ENCODE measurements at places on chromosomes 13 and 19.

GRCh38 chr13:95477187-95477586 lies 75.3 kb upstream of the CLDN10 start:
- no peak for DNase-seq

DNA sequence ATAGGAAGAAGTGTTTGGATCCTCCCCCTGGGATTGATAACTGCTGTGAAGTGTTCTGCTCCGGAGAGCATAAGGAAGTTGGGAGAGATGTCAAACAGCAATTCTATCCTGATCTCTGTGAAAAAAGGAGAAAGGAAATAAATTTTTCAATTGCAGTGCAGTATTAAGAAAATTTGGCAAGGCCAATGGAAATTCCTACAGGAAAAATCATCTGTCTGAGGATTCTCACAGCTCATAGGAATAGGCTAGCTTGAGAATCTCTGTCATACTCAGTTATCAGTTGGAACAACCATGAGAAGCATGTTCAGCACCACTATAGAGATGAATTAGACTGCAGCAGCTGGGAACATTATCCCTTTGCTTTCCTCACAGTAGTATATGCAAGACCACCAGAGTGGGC lies 1238.9 kb upstream of the MIR17HG start:
- no peak for DNase-seq

- DNase-seq: no peak
Observed at GRCh38 chr13:27449081-27449603, 1.2 kb downstream of the MTIF3 start.

DNA sequence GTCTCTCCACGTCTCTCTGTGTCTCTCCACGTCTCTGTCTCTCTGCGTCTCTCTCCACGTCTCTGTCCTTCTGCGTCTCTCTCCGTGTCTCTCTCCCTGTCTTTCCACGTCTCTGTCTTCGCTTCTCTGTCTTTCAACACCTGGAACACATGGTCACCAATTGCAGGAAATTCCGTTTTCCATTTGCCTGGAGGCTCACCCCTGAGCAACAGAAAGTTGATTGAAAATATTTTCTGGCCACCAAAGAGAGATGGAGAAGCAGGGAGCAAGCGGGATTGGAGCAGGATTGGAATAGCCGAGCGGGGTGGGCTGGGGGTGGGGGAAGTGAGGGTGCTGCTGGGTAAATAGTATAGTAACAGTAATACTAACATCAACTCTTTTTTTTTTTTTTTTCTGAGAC lies 1.7 kb downstream of the KANK2 start:
- DNase-seq: no peak

DNA sequence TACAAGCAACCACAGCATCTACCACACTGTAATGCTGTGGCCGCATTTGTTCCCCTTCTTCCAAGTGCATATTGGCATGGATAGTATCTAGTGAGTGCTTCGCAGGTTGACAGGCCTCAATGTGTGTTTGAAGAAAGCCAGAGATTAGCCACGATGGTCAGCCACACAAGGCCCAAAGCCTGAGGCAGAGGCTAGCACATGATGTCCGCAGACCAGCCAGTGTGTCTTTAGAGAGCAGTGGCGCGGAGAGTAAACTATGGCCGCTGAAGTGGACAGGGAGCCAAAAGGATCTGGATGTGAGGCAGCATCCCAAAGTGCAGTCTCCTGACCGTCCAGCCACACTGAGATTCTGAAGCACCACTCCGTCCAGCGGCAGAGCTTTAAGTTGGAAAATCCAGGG lies 36.0 kb downstream of the BRD4 start:
- no peak for DNase-seq

DNA sequence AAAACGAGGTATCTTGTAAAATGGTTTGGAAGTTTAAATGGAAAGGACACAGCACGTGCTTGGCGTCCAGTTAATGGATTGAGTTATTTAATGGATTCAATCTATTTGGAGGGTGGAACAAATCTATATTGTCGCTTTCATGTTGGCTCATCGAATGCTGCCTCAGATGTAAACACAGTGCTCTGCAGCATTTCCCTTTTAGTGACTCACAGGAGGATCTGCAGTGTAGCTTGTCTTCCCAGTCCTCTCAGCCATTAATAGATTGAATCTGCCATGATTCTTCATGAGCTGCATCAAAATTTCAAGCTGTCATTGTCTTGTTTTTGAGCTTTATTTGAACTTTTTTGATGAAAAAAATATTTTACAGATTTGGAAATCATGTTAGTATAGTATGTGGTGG lies 44.7 kb downstream of the DHRS12 start:
- no peak for DNase-seq

- DNase-seq: no peak
Observed at GRCh38 chr13:20331419-20331818, 99.3 kb upstream of the GJB6 start.

DNA sequence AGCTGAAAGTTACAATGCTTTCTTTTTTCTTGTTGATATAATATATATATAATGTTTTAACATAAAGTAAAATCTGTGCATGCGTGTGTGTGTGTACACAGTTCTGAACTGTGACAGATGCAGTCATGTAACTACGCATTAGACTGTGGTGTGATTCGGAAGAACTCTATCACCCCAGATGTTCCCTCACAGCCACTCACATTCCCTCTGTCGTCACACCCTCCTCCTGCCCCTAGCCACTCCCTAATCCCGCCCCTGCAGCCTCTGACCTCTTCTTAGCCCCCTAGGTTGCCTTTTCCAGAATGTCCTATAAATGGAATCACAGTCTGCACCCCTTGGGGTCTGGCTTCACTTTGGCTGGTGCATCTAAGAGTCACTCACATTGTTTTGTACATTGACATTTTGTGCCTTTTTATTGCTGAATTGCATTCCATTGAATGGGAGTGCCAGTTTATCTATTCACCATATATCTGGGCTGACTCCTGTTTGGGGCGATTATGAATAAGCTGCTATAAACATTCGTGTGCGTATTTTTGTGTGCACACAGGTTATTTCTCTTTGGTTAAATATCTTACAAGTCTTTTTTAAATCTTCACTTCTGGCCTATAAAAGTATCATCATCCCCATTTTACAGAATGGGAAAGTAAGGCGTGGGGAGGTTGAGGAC lies 20.4 kb downstream of the DHRS12 start:
- no peak for DNase-seq

DNA sequence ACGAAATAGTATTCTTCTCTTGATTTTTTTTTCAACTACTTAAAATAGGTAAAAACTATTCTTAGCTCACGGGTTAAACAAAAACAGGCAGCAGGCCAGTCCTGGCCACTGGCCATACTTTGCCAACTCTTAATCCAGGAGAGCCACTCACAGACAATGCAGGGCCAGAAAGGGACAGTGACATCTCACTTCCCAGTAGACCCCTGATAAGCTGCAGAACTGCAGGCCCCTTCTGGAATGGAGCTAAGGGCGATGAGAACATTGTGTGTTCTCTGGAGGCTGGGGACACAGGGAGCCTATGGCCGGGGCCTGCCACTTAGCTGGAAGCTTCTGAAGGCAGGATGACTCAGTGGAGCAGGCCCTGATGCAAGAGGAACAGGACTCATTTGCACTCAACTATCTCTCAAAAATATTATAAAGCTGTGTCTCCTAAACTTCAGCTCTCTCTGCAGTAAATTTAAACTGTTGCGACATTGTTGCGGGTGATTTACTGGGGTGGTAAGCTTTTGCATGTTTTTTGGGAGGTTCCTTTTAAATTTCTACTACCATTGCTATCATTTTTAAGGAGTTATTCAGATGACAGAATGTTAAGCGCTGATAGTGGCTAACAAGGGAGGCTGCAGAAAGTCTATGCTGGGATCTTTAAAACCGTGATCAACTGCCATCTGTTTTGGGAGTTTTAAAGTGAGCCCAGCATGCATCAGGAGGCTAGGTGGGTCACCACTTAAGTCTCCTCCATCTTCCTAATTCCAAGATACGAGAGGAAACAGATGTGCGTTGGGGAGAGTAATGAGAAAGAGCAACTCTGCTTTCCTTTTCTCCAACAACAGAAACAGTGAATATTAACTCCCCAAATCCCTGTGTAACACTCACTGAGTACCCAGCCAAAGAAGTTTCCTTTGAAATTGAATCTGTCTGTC lies 33.2 kb upstream of the KATNAL1 start:
- DNase-seq: no peak

DNA sequence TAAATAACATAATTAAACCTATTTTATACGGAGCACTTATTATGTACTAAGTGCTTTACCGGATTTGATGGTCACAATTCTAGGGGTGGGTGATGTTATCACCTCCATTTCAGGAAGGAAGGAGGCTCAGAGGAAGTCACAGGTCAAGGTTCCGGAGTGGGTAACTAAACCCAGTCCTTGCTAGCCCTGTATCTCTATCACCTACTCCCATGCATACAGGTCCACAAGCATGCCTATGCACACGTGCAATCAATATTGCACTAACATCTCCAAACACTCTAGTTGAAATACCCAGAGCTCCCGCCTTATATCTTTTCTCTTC lies 17.8 kb upstream of the FOSB start:
- no peak for DNase-seq

GRCh38 chr13:91882918-91883317 lies 484.5 kb downstream of the GPC5 start:
- DNase-seq: no peak

DNA sequence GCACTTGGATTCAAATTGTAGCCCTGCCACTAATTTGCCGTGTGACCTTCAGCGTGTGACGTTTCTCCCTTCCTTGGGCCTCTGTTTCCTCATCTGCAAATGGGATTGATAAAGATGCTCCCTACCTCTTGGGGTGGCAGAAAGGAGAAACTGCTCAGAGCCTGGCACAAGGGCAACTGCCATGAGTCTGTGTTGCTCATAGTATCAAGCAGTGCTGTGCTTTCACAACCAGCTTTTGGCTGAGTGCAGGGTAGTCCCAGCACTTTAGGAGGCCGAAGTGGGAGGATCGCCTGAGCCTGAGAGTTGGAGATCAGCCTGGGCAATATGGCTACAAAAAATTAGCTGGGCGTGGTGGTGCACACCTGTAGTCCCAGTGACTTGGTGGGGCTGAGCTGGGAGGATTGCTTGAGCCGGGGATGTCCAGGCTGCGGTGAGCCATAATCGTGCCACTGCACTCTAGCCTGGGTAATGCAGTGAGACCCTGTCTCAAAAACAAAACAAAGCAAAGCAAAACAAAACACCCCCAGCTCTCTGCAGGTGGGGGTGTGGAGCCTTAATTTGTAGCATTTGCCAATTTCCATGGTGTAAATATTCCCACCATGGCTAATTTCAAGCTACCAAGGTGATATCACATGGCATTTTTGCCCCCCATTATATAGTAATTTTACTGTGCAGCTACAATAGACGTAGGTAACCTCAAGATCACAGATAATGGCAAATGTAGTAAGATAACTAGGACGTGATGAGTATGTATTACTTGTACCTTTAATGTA lies 1.6 kb upstream of the MARK4 start:
- DNase-seq: no peak

DNA sequence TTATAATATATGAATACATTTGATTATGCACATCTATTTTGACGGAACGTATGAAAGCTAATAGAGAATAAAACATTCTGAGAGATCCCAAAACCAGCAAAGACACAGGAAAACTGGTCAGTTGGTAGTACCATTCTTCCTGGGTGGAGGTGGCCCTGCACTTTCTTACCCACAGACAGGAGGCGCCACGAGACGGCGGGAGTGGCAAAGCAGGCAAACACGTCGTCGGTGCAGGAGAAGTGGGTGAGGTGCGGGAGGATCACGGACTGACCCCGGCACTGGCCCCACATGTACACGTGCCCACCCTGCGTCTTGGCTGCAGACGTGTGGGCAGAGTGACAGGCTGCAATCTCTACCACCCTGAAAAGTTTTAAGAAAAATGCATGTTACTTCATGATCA lies 36.1 kb downstream of the RCBTB1 start:
- DNase-seq: no peak

DNA sequence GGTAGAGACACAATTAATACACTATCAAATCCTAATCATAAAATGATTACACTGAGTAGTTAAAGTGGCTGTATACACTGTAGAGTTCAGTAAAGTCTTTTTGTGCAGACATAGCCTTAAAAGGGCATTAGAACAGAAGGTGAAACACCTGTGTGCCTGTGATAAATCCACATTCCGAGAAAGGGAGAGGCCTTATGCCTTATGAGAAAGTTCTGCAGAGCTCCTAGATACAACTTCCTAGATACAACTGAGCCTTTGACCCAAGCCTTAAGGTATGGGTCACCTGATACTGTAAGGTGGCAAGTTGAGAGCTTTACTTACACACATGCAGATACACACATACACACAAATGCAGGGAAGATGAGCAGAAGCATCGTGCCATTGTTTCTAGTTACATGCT lies 6.3 kb downstream of the SERP2 start:
- DNase-seq: no peak

GRCh38 chr13:94827566-94827965 lies 115.2 kb upstream of the SOX21 start:
- DNase-seq: no peak

DNA sequence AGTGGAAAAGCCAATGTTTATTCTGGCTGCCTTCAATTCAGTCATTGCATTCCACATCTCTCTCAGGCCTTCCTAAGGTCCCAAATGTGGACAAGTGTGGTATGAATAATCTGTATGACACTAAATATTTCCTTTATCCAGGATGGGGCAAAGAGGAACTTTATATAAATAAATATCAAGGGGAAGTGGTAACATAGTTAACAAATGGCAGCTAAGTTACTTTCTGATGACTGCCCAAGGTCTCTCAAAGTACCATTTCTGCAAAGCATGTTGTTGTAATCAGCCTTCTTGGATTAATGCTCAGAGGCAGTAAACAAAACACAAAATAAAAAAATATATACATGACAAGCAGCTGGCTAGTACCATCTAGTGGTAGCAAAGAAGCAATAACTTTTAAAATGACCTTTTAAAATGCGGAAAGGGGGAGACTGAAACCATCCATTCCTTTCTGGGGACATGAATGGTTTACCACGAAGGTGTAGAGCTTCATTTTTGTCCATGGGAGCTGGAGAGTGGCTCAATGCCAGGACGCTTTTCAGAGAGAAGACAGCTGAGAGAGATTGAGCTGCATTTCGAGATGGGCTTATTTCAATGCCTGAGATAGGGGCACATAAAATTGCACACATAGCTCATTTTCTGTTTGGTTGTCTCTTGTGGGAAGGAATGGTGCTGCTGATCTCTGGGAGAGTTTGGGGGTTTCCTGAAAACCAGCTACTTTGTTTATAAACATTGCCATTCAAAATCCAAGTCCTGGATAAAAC lies 259.2 kb downstream of the RFC3 start:
- no peak for DNase-seq

GRCh38 chr19:39284032-39284431 lies 12.2 kb upstream of the IFNL1 start:
- no peak for DNase-seq

DNA sequence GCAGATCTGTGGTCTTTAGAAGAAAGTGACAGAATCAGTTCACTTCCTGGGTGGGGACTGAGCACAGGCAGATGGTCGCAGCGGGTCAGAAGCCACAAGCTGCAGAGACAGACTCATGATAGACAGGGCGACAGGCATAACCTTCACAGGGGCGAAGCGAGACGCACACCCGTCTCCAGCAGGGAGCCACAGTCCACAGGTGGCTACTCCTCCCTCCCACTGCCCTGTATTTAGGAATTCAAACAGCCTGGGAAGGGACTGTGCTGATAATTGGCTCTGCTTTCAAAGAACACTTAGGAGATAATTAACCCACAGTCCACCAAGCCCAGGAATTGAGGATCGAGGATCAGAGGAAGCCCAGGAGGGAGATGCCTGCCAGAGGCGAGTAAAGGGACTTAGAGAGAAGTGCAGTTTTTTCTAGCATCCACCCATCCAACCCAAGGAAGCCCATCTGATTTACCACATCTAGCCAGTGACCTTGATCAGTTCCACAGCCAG lies 23.2 kb downstream of the RFX2 start:
- DNase-seq: no peak

- DNase-seq: no peak
Observed at GRCh38 chr19:3547301-3547731, 8.3 kb downstream of the TEKTIP1 start.
